ENCODE measurements at places on chromosomes 12 and 14.

GRCh38 chr12:47114481-47114892 lies 34.7 kb upstream of the AMIGO2 start:
- no peak for DNase-seq

GRCh38 chr14:25308244-25308643 lies 258.3 kb upstream of the STXBP6 start:
- no peak for DNase-seq

DNA sequence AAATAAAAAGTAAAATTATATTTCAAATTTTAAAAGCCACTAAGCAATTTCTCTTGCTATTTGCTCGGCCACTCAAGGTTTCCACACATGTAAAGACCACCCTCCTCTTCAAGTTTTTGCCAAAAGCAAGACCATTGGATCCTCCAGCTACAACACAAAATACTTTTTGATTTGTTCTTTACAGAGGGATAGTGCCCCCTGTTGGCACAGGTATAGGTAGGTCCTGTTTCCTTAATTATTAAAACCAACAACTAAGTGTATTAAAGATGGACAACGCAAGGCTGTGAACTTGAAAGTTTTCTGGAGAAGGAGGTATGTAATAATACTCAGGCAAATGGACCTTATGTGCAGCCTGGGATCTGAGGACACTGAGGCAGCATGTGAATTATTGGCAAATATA lies 23.8 kb downstream of the ATP6V1D start:
- DNase-seq, result no peak

DNA sequence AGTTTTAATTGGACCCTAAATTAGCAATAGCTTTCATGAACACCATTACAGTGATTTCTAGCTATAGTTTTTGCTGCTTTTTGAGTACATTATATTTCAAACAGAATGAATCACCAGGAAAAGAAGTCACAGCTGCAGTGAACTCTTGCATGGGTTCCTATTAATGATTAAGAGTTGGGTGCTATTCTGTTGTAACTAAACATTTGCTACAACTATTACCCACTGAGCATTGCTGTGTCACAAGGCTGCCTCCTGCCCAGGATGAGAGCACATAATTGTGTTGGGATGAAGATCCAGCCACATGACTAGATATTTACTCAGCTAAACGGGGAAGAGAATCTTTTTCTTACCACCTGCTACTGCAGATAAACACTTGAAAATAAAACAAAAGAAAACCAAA lies 152.7 kb downstream of the GXYLT1 start:
- no peak for DNase-seq

DNA sequence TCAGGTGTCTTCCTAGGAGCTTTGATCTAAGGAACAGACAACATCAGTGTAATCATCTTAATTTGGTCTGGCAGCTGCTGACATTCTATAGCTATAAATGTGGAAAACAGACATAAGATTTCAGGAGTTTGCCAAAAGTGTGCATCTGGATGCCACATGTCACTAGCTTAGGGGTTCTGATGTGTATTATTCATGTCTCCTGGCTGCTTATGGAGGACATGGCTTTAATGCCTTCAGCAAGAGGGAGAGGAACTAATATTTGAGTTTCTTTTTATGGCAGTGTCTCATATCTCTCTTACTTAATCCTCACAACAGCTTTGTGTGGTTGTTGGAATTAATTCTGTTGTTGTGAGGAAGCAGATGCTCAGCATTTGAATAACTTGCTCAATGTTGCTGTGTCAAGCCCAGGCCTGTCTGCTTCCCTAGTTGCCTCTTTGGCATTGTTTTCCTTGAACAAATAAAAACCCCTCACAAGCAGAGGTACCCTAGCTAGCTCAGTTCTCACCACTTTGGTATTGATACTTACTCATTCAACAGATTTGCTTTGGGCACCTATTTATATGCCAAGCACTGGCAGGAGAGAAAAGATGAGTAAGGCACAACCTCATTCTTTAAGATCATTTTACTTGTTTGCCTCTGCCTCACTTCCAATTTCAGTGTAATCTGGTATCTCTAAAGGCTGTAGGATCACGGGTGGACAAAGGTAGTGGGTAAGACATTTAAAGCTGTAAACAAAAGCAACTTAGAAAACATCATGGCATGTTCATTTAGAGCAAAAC lies 39.8 kb upstream of the EID3 start:
- DNase-seq, result no peak

- DNase-seq, result no peak
These were observed 67.5 kb upstream of the PWP1 start for GRCh38 chr12:107618106-107618505.

GRCh38 chr12:106883426-106883825 lies 72.3 kb upstream of the TMEM263 start:
- DNase-seq, result peak; percentile 5

- DNase-seq, result no peak
These were observed 100.0 kb downstream of the ARF6 start for GRCh38 chr14:49992901-49993339.

DNA sequence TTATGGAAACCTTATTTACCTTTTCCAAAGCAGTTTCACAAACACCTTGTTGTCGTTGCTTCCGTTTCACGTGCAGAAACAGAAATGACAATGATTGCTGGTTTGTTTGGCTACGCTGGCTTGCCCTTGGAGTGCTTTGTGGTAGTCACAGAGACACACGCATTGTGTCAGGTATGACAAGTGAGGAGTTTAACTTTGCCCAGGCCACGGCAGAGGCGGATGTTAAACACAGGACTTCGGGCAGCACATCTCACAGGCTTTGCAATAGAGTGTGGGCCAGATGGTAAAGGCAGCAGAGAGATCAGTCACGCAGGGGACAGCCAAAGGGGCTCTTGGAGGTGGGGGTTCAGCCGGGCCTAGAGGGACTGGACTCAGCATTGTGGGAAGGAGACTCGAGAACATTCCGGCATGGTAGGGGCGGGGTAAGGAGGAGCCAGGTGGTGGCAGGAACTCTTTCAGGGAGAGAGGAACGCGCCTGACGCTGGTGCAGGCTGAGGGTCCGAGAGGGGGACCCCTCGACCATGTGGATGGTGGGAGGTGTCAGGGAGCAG lies 59.8 kb upstream of the KCNA1 start:
- no peak for DNase-seq

GRCh38 chr12:15201056-15201455 lies 20.2 kb downstream of the RERG start:
- no peak for DNase-seq

DNA sequence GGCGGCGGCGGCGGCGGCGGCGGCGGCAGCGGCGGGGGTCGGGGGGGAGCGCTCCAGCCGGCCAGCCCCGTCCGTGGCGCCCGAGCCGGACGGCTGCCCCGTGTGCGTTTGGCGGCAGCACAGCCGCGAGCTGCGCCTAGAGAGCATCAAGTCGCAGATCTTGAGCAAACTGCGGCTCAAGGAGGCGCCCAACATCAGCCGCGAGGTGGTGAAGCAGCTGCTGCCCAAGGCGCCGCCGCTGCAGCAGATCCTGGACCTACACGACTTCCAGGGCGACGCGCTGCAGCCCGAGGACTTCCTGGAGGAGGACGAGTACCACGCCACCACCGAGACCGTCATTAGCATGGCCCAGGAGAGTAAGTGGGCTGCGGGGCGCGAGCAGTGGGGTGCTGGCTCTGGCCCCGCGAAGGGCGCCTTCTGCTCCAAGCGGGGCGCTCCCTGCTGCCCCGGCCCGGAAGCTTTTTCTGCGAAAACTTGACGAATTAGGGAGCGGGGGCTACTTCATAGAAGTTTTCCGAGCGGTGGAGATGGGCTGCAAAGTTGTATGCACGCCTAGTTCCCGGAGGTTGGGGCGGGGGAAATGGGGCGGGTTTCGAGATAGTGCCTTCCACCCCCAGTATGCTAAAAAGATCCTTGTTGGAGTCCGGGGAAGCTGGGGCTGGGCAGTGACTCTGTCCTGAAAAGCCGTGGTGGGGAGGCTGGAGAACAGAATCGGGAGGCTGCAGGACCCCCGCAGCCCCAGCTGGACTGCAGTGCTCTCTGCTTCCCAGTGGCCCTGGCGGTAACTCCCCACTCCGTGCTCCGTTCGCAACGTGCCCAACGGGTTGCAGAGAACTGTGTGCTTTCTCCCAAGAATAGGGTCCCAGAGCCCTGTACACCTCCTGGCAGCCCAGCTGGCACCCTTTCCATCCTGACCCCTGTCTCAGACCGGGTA lies 751 bp downstream of the GDF11 start:
- DNase-seq, result no peak

DNA sequence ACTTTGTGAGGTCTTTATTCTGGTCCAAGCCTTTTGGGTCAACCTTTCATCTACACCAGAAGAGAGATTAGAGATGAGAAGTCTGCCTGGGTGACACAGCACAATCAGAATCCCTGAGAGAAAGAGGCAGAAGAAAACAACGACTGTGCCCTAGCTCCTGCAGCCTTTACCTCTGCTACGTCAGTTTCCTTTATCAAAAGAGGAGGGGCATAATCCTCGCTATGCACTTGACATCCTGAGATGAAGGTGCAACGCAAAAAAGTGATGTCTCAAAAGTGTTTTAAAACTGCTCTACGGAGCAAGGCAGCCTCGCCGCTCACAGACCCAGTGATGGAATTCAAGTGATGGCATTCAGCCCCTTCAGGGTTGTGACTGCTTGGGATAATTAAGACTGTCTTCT lies 21.7 kb downstream of the ZDHHC22 start:
- DNase-seq, result no peak

GRCh38 chr12:39892146-39892545 lies 213.7 kb downstream of the SLC2A13 start:
- no peak for DNase-seq

DNA sequence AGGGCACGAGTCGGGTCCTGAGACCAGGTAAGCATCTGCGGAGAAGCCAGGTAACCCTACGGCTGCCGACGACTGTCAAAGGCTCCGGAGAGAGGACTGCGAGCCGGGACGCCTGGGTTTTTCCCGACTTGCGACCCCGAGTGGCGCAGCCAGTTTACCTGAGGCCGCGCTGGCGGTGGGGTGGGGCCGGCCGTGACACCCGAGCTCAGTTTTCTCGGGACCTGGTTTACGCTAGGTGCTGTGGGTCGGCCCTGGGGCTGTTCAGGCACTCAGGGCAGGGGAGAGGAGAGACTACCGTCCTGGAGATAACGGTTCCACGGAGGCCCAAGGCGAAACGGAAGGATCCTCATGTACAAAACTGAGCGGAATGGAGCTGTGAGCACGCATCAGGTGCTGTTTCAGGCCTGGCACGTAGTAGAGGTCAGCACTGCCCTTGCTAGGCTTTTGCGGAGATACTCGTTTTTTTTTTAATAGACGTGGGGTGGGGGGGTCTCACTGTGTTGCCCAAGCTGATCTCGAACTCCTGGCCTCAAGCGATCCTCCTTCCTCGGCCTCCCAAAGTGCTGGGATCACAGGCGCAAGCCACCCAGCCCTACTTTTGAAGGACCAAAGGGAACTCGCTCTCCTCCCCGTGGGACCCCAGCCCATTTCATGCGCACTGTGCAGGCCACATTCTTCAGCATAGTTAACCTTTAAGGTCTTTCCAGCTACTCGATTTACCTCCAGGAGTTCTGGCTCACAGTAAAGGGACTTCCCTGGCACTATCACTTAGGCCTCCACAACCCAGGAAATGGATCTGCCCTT lies 471 bp downstream of the MTRFR start:
- no peak for DNase-seq

DNA sequence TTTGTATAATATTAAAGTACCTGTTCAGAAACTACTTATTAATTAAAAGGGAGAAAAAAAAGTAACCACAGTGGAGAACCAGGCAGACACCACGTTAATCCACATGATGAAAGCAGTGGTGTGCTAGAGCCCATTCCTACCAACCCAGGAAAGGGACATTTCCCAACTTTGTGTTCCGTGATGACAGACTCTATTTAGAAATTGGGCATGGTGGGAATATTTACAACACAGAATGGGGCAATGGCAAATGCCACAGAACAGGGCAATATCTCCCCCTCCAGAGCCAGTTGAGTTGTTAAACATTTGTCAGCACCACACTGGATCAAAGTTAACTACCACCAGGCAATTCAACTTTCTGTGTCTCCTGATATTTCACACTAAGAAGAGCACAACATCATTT lies 1.2 kb upstream of the HIGD1C start:
- no peak for DNase-seq

DNA sequence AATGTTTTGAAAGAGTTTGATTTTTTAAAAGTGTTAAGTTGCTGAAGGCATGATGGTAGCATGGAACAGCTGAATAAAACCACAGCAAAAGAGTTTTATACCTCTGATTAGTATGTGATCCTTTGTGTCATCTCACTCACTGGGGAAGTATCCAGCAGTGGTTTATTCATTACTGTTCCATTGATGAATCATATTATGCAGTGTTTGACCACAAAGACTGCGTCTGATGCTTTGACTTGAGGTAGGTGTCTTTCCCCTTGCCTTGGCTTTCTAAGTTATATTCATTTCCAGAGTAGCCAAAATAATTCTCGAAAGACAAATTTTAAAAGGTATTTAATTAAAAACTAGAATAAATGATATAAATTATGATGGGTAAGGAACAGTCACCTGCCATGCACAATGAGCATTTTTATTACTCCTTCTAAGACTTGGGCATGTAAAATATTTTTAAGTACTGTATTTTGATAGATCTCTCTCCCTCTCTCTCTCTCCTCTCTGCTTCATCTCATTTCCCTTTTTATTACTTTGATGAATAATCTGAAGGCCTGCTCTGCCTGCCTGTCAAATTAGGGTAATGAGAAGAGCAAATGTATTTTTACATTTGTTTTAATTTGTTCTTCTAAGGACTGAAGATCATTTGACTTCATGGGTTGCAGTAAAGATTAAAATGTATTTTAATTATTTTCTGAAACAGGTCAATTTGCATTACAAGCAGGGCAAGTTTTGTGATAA lies 164.9 kb downstream of the NAV3 start:
- DNase-seq, result peak; percentile 82

GRCh38 chr12:102638777-102639176 lies 158.4 kb upstream of the IGF1 start:
- DNase-seq, result no peak

DNA sequence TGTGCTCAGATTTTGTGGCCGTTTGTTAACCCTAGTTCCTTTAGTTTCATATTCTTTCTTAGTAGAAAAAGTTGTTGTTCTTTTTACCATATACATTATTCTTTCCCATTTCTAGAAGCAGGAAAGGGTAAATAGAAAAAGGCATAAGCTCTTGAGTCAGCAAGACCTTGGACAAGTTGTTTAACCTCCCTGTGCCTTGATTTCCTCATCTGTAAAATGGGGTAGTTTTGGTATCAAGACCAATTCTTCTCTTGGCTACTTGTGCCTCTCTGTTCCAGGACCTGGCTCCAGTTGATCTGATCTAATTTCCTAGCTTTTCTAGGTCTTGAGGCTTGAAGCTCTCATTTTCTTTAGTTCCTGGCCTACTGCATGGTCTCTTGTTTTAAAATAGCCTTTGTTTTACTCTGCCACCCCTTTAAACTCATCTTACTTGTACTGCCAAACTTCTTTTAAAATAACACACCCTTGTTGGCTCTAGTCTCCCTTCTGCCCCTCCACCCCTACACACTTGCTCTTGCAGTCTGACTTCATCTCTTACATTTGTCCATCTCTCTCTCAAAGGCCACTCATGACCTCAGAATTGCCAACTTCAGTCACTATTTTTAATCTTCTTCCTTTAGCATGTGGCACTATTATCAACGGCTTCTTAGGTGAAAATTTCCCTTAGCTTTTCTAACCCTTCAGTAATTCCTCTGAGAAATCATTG lies 143.7 kb downstream of the TTLL5 start:
- no peak for DNase-seq
